Activated T-helper 2 cell treated with anti-CD3 and anti-CD28 coated beads, Interferon-gamma antibody, Interleukin-2, Interleukin-4, amounts not matched to agents 10 μg/mL and 5 μg/mL and 100 μg/mL, durations not matched to agents 14 hours and 24 hours and 36 hours (primary cell): ENCODE measurements at places on chromosomes 16 and 17. TPM values are rescaled to one million over a fixed set of nuclear protein-coding genes. Genes with fewer than 3 reads are reported as not detected.

The CLEC19A gene
- not detected in 2 replicates for total RNA-seq

The KRTAP9-3 gene
- total RNA-seq: not detected in 2 replicates

The DHRS7B gene
- total RNA-seq: 17.7 and 19.4 TPM in 2 replicates

The TBX2 gene
- 0.14 and 0.21 TPM in 2 replicates for total RNA-seq

The SLX4 gene
- 11.8 and 12.2 TPM in 2 replicates for total RNA-seq

The RHOT1 gene
- 25.2 and 25.7 TPM in 2 replicates for total RNA-seq

The MRC2 gene
- total RNA-seq: 3.1 and 3.7 TPM in 2 replicates

The USH1G gene
- total RNA-seq: not detected in 2 replicates

The GP1BA gene
- not detected in 2 replicates for total RNA-seq

The TM4SF5 gene
- not detected in 2 replicates for total RNA-seq

The NTN1 gene
- 0.41 and 0.60 TPM in 2 replicates for total RNA-seq

The UNC13D gene
- 165 and 175 TPM in 2 replicates for total RNA-seq

The SLC16A6 gene
- 3.1 and 3.4 TPM in 2 replicates for total RNA-seq

The TMC6 gene
- 240 and 241 TPM in 2 replicates for total RNA-seq

The HIC1 gene
- 42.6 and 43.5 TPM in 2 replicates for total RNA-seq

The KRT23 gene
- not detected in 2 replicates for total RNA-seq

The GNGT2 gene
- 16.8 and 17.1 TPM in 2 replicates for total RNA-seq

The TPSD1 gene
- total RNA-seq: not detected in 2 replicates

The VAC14 gene
- 30.9 and 34.8 TPM in 2 replicates for total RNA-seq

The KCNJ12 gene
- not detected in 2 replicates for total RNA-seq

The CLDN7 gene
- total RNA-seq: 0.21 and 0.41 TPM in 2 replicates

The HSD11B2 gene
- 1.7 and 2.8 TPM in 2 replicates for total RNA-seq

The MAPK7 gene
- 18.9 and 22.6 TPM in 2 replicates for total RNA-seq

The KCNG4 gene
- not detected in 2 replicates for total RNA-seq

The C16orf82 gene
- not detected in 2 replicates for total RNA-seq

The HBM gene
- not detected in 2 replicates for total RNA-seq

The TPSAB1 gene
- total RNA-seq: not detected in 2 replicates

The SMIM36 gene
- total RNA-seq: not detected in 2 replicates

The PSME3 gene
- 172 TPM in 2 replicates for total RNA-seq

The ADAD2 gene
- total RNA-seq: not detected in 2 replicates

The TMED6 gene
- total RNA-seq: 1.8 and 1.9 TPM in 2 replicates

The ITGAL gene
- total RNA-seq: 292 and 293 TPM in 2 replicates

The FBXL16 gene
- total RNA-seq: 5.8 and 6.4 TPM in 2 replicates

The TEKT5 gene
- not detected in 2 replicates for total RNA-seq

The TMEM114 gene
- not detected in 2 replicates for total RNA-seq

The MYH4 gene
- not detected in 2 replicates for total RNA-seq

The PPP1R1B gene
- not detected in 2 replicates for total RNA-seq

The MAF gene
- 73.6 and 74.2 TPM in 2 replicates for total RNA-seq

The NPIPB6 gene
- 2.6 and 2.7 TPM in 2 replicates for total RNA-seq

The MYH3 gene
- total RNA-seq: 3.9 and 4.6 TPM in 2 replicates

The KRT31 gene
- total RNA-seq: not detected in 2 replicates

The STAT3 gene
- total RNA-seq: 250 and 262 TPM in 2 replicates
